Omental fat pad (tissue), 4 donors: ENCODE measurements at places on chromosomes 3 and 15.

- no peak for DNase-seq
Measured at GRCh38 chr3:34258271-34258998, 460.0 kb downstream of the PDCD6IP start.

- DNase-seq, result no peak
Measured at GRCh38 chr3:159559771-159560170, 428.9 kb upstream of the IL12A start.

DNA sequence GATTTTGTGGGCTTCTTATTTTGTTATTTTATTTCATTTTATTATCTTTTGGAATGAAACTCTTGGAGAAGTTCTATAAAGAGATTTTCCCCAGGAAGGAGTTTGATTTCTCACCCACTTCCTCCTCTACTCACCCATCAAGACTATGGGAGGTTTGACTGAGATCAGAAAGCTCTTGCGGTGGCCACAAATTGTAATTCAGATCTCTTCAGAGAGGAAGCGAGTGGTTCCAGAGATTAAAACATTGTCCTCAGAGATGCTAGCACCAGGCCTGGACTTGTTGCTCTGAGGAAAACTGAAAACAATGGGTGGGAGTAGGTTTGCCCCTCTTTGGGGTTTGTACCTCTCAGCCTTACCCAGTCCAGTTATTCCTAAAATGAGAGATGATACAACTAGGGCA is 8.1 kb upstream of the MUC13 start:
- DNase-seq, result no peak

DNA sequence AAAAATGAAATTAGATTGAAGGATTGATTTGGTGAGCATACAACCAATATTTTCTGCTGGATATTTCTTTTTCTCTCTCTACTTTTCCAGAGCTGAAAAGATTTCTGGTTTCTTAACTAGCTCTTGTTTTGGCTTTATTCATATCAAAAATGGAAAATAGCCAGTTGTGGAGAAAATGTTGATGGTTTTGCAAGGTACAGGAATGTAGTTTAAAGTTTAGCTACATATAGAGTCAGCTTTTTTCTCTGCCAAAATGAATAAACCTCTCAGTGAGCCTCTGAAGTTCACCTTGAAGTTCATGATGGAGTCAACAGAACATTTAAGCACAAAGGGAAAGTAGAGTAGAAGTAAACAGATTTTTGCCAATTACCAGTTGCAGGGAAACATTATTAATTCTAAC is 720.5 kb upstream of the ALCAM start:
- DNase-seq, result no peak

- no peak for DNase-seq
Measured at GRCh38 chr3:29513236-29513635, 232.4 kb downstream of the RBMS3 start.

- DNase-seq, result no peak
Measured at GRCh38 chr3:146342989-146343388, 92.1 kb upstream of the PLSCR4 start.

DNA sequence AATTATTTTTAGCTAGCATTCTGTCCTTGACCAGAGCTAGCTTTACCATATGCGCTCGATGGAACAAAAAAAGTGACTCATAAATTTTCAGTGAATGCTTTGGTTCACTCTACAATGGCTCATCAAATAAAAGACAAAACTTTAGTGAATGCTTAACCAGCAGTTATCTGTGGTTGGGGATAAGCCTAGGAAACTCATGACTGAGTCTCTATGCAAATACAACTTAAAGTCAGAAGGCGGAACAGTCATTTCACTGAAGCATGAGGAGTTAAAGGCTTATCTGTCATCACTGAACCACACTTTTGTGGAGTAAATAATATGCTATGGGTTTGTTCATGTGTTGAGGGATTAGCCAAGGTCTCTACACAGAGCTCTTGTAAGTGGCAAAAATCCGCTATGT is 308.4 kb downstream of the SQOR start:
- DNase-seq, result no peak

GRCh38 chr15:37133602-37134001 is 33.3 kb upstream of the MEIS2 start:
- DNase-seq, result no peak

DNA sequence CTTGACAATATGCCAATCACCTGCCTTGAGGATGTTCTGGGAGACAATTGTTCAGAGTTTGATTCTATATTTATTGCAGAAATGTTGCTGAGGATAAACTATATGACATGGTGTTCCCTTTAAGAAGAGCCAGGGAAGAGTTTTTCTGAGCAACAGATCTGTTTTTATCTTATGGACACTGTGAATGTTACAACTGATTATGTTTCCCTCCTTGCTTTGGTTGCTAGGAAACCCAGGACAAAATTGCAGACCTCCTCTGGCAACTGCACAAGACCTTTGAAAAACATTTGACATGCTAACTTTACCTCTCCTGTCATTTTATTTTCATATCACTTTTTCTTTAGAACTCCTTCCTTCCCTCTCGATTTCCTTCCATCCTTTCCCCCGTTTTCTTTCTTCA is 8.2 kb upstream of the TM6SF1 start:
- DNase-seq, result no peak

- no peak for DNase-seq
Measured at GRCh38 chr3:123158899-123159390, 42.8 kb upstream of the SEC22A start.

GRCh38 chr15:85296615-85297402 is 83.6 kb upstream of the AKAP13 start:
- DNase-seq, result no peak

- no peak for DNase-seq
Measured at GRCh38 chr3:188315553-188315952, 161.6 kb downstream of the LPP start.

DNA sequence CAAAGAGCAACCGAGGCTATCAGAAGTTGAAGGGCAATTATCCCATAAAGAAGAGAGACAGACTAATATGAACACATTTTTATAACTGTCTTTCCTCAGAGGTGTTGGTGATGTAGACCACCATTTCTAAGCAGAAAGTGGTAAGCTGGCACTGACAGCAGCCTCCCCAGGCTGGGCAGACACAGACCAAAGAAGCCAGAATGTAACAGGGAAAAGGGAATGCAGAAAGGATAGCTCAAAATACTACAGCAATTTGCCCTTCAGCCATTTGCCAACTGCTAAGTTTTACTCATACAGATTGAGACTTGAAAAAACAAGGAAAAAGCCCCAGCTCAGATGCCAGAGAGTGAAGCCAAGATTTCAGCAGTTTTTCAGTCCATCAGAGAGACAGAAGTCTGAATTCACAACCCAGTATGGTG is 73.5 kb upstream of the ABI3BP start:
- no peak for DNase-seq

DNA sequence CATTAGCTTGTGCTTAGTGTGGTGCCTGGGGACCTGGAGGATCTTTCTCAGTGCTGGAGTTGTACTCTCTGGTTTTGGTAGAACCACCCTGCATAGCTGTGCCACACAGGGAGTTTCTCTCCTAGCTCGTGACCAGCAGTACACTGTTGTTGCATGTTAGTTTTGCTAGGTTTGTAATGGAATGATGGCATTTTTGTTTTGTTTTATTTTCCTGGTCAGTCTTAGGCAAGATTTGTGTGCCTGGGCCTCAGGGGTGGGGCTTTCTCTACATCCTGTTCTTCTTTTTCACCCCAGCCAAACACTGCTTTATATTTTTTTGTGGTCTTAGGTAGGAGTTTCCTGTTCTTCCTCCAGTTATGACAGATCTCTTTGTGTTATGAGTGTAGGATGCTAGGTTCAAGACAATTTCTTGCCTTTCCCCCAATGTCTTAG is 534.5 kb upstream of the KCNMB2 start:
- no peak for DNase-seq

DNA sequence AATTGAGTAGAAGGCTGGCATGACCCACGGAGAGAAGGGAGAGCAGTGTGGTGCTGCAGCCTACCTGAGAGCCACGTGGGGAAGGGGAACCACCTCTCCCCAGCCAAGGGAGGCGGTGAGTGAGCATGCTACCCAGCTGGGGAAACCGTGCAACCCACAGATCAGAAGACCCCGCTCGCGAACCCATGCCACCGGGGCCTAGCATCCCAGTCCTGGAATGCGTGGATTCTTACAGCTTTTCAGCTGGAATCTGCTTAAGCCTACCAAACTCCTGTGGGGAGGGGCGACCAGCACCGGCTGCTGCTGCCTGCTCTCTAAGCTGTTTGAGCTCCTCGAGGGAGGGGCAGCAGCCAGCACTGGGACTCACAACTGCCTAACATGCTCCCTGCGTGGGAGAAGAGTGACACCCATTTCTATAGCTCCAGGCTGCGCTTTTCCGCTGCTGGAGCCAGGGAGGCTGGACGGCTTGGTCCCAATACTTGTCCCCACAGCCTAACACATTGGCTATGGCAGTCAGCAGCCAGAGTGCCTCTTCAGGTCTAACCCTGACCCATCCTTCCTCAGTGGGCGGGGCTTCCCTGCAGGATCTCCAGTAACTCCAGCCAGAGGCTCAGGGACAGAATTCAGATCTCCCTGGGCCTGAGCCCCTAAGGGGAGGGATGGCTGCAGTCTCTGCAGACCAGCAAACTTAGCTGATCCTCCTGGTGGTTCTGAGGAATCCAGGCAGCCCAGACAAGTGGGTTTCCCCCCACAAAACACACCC is 20.0 kb upstream of the TEX55 start:
- no peak for DNase-seq

DNA sequence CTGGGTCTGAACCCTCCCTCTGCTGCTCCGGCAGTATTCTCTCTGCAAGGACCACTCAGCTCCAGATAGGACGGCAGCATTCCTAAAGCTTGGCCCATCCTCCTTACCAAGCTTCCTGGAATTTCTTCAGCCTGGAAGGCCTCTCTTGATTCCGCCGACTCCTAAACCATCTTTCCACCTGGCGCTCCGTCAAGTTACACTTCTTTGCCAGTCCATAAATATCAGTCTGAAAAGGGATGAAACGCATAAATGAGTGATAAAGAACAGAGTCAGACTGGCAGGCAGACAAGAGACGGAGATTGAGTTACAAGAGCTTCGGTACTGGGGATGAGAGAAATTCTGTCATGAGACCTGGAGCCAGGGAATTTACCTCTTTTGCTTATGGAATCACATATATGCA is 44.3 kb downstream of the CERS3 start:
- DNase-seq, result no peak

DNA sequence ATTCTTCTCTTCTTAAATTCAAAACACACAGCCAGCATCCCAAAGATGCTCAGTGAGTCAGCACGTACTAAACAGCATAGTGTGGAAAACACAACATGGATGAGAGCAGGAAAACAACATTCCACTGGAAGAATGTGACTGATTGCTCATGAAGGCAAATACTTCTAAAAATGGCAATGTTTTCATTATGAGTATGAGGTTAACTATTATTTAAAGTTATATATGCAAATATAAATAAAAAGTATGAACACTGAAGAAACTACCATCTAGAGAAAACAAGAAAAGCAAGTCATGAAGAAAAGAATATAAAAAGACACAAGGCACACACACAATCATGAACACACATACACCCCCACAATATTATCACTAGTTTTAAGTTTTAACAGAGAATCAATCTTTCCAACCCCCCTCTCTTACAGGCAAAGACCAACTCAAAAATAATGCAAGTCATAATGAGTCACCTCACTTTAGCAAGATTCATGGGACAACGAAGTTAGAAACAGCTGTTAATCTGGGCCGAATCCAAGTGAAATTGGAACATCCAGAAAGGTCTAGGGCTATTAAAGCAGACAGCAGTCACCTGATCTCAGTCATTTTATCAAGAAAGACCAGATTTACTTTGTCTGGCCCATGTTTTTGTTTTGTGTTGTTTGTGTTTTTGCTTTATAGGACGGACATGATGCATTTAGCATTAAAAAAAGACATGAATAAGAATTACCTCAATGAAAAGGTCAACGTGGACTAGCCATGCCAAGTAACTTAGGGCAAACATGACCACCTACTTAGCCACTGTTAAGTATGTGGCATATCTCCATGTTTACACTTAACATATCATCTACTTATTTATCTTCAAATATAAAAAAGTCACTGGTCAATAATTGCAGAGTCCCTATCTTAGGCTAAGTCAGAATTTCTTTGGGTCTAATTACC is 18.1 kb downstream of the GBE1 start:
- no peak for DNase-seq

- no peak for DNase-seq
Measured at GRCh38 chr3:19815805-19816204, 118.2 kb downstream of the EFHB start.

DNA sequence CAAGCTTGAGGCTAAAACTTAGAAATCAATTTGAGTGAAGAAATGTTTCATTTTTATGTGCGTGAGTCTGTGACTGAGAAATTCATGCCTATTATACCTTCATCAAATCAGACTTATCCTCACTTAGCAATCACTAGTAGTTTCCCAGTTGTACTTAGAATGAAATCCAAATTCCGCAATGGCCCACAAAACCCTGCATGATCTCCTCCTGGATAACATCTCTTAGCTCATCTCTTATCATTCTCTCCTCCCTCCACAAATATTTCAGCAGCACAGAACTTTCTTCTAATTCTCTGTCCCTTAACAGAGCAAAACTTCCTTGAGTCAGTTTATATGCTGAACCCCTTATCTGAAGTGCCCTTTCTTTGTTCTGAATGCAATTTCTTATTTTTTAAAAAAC is 198.8 kb upstream of the TGFBR2 start:
- DNase-seq, result no peak

GRCh38 chr3:169348929-169349621 is 314.4 kb downstream of the MECOM start:
- no peak for DNase-seq

DNA sequence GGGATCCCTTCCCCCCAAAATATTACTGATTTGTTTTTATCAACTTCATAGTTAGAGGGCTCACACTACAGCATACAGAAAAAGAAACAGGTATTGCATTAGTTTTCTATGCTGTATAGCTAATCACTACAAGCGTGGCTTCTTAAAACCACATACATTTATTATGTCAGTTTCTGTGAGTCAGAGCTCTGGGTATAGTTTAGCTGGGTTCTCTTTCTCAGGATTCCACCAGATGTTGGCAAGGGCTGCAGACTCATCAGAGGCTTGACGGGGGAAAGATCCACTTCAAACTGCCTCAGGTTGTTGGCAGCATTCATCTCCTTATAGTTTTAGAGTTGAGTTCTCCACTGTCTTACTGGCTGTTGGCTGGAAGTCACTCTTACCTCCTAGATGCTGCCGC is 328.0 kb downstream of the NLGN1 start:
- DNase-seq, result no peak

- DNase-seq, result no peak
Measured at GRCh38 chr3:113832477-113833164, 6.0 kb upstream of the GRAMD1C start.

DNA sequence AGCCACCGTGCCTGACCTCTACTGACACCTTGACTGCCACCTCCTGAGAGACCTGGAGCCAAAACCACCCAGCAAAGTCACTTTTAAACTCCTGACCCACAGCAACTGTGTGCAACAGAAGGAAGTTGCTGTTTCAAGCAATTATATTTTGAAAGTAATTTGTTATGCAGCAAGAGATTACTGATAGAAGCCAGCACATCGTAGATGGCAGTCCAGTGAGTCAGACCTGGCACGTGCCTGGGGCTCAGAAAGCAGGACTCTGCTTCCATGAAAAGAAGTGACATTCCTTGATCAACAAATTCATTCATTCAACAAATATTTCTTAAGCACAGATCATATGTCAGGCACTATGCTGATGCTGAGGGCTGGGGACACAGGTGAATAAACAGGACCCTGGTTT is 5.7 kb upstream of the CSPG4 start:
- DNase-seq, result no peak

- DNase-seq, result no peak
Measured at GRCh38 chr15:62874959-62875625, 167.5 kb upstream of the TPM1 start.

- no peak for DNase-seq
Measured at GRCh38 chr3:138227650-138228049, 40.5 kb downstream of the ARMC8 start.
